ENCODE measurements at places on chromosomes 3 and 15.

DNA sequence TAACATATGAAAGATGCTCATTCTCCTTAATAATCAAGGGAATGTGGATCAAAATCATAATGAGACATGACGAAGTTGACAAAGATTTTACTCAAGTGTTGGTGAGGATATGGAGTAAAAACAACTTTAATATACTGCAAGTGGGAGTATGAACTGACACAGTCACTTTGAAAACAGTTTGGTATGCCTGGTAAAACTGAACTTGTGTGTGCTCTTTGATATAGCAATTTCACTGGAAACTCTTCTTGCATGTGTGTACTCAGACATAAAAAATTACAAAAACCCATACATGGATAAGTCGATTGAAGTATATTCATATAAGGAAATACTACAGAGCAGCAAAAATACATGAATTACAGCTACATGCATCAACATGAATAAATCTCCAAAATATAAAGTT, 182.5 kb downstream of the NFKBIZ start:
- no peak for DNase-seq

GRCh38 chr3:196962930-196963630, 5.6 kb downstream of the PIGZ start:
- DNase-seq: no peak

DNA sequence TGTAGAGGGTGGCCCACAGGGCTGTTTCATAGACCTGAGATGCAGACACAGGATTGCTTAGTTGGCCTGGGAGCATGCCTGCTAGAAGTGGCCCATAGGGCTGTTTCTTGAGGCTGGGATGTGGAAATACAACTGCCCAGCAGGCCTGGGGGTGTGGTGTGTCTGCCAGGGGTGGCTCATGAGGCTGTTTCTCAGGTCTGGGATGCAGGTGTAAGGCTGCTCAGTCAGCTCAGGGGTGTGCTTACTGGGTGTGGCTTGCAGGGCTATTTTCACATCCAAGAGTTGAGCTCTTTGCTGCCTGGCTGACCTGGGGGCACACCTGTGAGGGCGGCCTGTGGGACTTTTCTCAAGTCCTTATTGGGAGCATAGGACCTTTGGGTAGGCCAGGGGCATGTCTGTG, 131.3 kb downstream of the DOCK3 start:
- DNase-seq: no peak

- no peak for DNase-seq
These were observed 296.1 kb downstream of the RPLP1 start for GRCh38 chr15:69748576-69749185.

GRCh38 chr15:80123034-80123433, 29.8 kb upstream of the FAH start:
- DNase-seq: no peak

Measured in astrocyte (in vitro differentiated cells and primary cell).